K562 (cell line): ENCODE measurements at places on chromosomes 1 and 21. TPM values are rescaled to one million over a fixed set of nuclear protein-coding genes. Genes with fewer than 3 reads are reported as not detected.

DNA sequence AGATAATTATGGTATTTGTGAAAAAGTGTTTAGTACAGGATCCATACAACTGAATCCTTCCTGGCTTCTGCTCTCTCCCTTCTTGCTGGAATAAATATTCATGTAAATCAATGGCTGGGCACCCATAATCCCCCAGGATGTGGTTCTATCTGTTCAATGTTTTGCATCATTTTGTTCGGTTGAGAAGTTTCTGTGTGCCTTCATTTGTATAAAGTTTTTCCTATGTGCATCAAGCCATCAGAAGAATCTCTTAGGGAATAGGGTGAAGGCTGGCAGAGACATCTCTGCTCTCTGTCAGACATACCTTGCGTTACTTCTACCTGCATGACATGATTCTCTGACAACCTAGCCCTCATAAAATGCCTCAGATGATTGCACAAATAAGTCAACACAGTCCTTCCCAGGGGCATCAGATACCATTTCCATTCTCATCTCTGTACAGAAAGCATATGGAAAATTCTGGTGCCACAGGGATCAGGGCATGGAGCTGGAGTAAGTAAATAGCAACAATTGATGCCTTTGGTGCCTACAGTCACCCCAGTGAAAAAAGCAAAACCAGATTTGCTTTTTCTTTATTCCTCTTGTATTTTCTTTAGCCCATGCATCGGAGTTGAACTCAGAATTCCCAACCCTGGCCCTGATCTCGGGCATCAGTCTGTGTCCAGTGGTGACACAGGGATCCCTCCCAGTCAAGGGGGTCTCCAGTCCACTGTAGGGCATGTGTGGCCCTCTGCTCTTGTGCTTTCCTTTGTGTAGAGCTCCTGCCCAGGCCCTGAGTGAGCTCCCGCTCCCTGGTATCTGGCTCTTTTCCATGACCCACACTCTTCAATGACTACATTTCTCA is 39.7 kb upstream of the ATP1A1 start:
- H3K27me3 ChIP-seq: peaks cover 19% of the 10 kb centered on the region
- no peak overlapping the region for H3K4me3 ChIP-seq
- no peak for DNase-seq
- H3K27ac ChIP-seq: no peak overlapping the region

GRCh38 chr21:44779417-44780136 is 22.0 kb downstream of the UBE2G2 start:
- no peak for DNase-seq
- peaks cover 86% of the 10 kb centered on the region for H3K36me3 ChIP-seq
- H3K27me3 ChIP-seq: no peaks in the 10 kb centered on the region
- H3K27ac ChIP-seq: no peak overlapping the region
- no peak overlapping the region for H3K4me3 ChIP-seq

- no peak for DNase-seq
- H3K4me1 ChIP-seq: peaks cover 8% of the 10 kb centered on the region
- no peaks in the 10 kb centered on the region for H3K27me3 ChIP-seq
Measured at GRCh38 chr1:167681451-167682098, 40.2 kb upstream of the MPZL1 start.

- H3K27ac ChIP-seq: no peak overlapping the region
- DNase-seq: no peak
- no peak overlapping the region for H3K4me3 ChIP-seq
- H3K36me3 ChIP-seq: no peaks in the 10 kb centered on the region
- peaks cover 39% of the 10 kb centered on the region for H3K27me3 ChIP-seq
Measured at GRCh38 chr21:45339421-45340402, 52.0 kb upstream of the POFUT2 start.

DNA sequence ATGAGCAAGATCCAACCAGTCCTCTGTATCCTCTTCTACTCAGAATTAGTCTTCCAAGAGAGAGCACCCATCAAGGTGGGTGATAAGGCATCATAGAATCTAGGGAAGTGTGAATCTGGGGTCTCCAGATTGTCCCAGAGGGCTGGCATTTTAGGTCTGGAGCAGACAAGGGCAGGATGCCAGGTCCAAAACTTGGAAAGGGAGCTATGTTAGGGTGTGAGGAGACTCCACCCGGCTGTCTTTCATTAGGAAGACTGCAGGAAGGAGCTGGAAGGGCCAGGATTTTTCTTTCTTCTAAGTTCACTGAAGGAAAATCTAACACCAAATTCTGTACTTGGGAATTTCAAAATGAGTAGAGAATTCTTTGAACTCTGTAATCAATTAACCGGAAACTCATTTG is 86.1 kb upstream of the BMP8A start:
- no peak overlapping the region for H3K4me3 ChIP-seq
- no peaks in the 10 kb centered on the region for H3K27me3 ChIP-seq
- peaks cover 15% of the 10 kb centered on the region for H3K4me1 ChIP-seq
- DNase-seq: no peak
- no peak overlapping the region for H3K27ac ChIP-seq

- peaks cover 15% of the 10 kb centered on the region for H3K4me1 ChIP-seq
- no peaks in the 10 kb centered on the region for H3K36me3 ChIP-seq
- peak; percentile 69 for DNase-seq
Measured at GRCh38 chr1:32900956-32901822, at the start of gene TMEM54. Gene TMEM54, minus strand, starts transcription at chr1:32901389. Its CDS starts 151 bp downstream, at chr1:32901238.

The WDR64 gene
- not detected in 2 replicates for total RNA-seq

The IFNAR2 gene
- total RNA-seq: 16.3 and 19.1 TPM in 2 replicates

The B3GALT5 gene
- total RNA-seq: 0.02 and 0.09 TPM in 2 replicates

The ANKRD45 gene
- 0.11 TPM in 1 of 2 replicates, not detected in the other for total RNA-seq

The KCNJ15 gene
- 0.69 and 2.5 TPM in 2 replicates for total RNA-seq
